ENCODE measurements at places on chromosomes 1 and 21.

DNA sequence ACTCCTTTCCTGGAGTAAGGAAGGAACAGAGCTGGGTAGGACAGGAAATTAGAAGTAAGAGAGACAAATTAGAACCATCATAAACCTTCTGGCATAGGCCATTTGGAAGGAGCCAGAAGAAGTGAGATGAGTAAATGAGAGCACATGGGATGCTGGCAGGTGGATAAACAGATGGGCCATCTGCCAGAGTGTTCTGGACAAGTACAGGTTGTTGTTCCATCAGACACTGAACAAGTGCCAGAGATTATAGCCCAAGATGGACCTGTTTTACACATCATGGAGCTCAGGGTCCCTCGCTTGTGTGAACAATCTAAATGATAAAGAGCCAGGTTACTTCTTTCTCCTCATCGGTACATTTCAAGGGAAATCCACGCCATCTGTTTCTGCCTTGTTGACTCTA is 200.3 kb downstream of the HHIPL2 start:
- peaks cover 38% of the 10 kb centered on the region for H3K27me3 ChIP-seq
- H3K36me3 ChIP-seq: no peaks in the 10 kb centered on the region

GRCh38 chr1:33814166-33814565 is 49.7 kb upstream of the HMGB4 start:
- H3K36me3 ChIP-seq: no peaks in the 10 kb centered on the region
- H3K27ac ChIP-seq: no peak overlapping the region
- no peak for DNase-seq
- H3K4me1 ChIP-seq: no peaks in the 10 kb centered on the region
- no peak overlapping the region for H3K4me3 ChIP-seq

DNA sequence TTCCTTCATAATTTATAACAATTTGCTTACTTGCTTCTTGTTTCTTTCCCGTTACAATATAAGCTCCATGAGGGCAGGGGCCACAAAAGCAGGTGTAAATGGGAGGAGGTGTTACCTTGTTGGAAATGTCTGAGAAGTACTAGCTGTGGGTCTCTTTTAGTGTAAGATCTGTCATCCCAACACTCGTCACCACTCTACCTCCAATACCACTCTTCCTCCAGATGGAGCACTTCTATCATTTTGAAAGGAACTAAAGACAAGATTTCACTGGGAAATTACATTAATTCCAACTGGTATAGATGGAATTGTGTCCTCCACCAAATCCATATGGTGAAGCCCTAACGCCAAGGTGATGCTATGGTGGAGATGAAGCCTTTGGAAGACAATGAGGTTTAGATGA is 53.0 kb upstream of the CPLANE2 start:
- H3K27ac ChIP-seq: no peak overlapping the region
- H3K27me3 ChIP-seq: no peaks in the 10 kb centered on the region
- no peaks in the 10 kb centered on the region for H3K4me1 ChIP-seq
- H3K4me3 ChIP-seq: no peak overlapping the region
- DNase-seq: no peak

DNA sequence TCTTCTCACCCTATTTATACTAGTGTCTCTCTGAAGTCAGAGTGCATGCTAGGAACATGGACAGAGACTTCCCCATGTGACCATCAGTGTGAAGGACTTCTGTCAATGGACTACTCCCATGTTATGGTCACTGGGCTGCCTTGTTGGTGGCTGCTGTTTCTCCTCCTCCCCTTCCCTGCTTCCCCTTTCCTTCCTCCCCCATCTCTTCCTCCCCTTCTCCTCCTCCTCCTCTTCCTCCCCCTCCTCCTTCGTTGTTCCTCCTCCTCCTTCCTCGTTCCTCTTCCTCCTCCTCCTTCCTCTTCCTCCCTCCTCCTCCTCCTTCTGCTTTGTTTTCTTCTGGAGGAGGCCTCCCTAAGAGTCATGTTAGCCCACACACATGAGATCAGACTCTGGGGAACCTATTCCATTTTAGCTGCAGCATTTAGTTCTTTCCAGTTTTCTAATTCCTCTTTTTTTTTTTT is 35.8 kb downstream of the IER5 start:
- no peaks in the 10 kb centered on the region for H3K27me3 ChIP-seq
- no peak for DNase-seq
- H3K4me1 ChIP-seq: peaks cover 63% of the 10 kb centered on the region
- H3K4me3 ChIP-seq: no peak overlapping the region

DNA sequence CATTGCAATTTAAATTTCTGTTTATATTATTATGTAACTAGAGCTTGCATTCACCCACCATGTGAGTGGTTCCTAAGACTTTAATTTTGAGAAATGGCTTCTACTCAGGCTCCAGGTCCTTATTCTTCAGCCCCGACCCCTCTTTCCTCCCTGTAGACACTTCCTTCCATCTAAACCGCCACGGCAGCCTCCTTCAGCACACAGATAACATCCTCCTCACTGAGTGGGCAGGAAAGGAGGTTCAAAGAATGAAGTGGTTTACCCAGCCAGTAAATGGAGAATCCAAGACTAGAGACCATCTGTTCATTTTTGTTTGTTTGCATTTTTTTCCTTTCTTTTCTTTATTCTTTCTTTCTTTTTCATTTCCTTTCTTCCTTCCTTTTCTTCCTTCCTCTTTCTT is 37.1 kb upstream of the SOD1 start:
- H3K4me1 ChIP-seq: no peaks in the 10 kb centered on the region
- H3K36me3 ChIP-seq: no peaks in the 10 kb centered on the region
- DNase-seq: no peak
- no peaks in the 10 kb centered on the region for H3K27me3 ChIP-seq

DNA sequence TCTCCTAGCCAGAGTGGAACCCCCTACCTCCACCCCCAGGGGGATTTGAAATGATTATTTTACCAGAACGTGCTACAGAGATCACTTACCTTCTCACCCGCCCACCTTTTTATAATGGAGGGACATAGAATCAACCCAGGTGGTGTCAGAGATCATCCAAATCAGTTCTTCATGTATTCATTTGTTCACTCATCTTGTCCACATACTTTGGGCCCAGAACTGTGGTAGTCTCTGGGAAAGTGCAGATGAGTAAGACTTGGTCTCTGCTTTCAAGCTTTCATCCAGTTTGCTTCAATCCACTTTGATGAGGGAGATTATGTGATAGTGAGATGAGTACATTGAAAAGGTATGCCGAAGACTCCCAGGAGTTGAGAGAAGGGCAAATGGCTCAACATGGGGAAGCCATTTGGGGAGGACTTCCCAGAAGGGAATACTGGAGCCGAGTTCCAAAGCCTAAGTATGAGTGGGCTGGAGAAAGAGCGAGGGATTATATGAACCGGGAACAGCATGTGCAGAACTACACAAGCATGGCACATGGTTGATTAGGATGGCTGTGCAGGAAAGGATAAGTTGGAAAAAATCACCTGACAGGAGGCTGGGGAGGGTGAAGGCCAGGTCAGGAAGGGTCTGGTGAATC is 1.9 kb downstream of the FGGY start:
- H3K36me3 ChIP-seq: peaks cover 23% of the 10 kb centered on the region
- H3K4me3 ChIP-seq: no peak overlapping the region
- no peak overlapping the region for H3K27ac ChIP-seq
- no peaks in the 10 kb centered on the region for H3K27me3 ChIP-seq

GRCh38 chr21:35206141-35207125 is 157.3 kb upstream of the RUNX1 start:
- no peaks in the 10 kb centered on the region for H3K27me3 ChIP-seq
- DNase-seq: no peak
- no peak overlapping the region for H3K4me3 ChIP-seq
- H3K27ac ChIP-seq: no peak overlapping the region

GRCh38 chr21:44973598-44973997 is 33.8 kb downstream of the SLX9 start:
- peaks cover 9% of the 10 kb centered on the region for H3K36me3 ChIP-seq
- H3K27ac ChIP-seq: no peak overlapping the region
- H3K4me3 ChIP-seq: no peak overlapping the region
- no peaks in the 10 kb centered on the region for H3K4me1 ChIP-seq
- DNase-seq: no peak

- DNase-seq: no peak
- H3K27ac ChIP-seq: no peak overlapping the region
- H3K4me1 ChIP-seq: no peaks in the 10 kb centered on the region
- H3K36me3 ChIP-seq: no peaks in the 10 kb centered on the region
These were observed 460.2 kb downstream of the KIF26B start for GRCh38 chr1:245615001-245615400.

GRCh38 chr1:59415881-59416280 is 119.0 kb downstream of the FGGY start:
- H3K4me3 ChIP-seq: no peak overlapping the region
- H3K4me1 ChIP-seq: no peaks in the 10 kb centered on the region
- no peak for DNase-seq
- H3K27me3 ChIP-seq: no peaks in the 10 kb centered on the region

- no peaks in the 10 kb centered on the region for H3K4me1 ChIP-seq
- no peak for DNase-seq
- no peaks in the 10 kb centered on the region for H3K36me3 ChIP-seq
These were observed 94.0 kb downstream of the CLIC6 start for GRCh38 chr21:34762786-34763185.

- no peaks in the 10 kb centered on the region for H3K36me3 ChIP-seq
- H3K27me3 ChIP-seq: peaks cover 9% of the 10 kb centered on the region
- no peak overlapping the region for H3K4me3 ChIP-seq
- DNase-seq: no peak
- H3K27ac ChIP-seq: no peak overlapping the region
These were observed 243.0 kb downstream of the SIPA1L2 start for GRCh38 chr1:232386721-232387510.

GRCh38 chr1:231611851-231612250 is 14.7 kb upstream of the DISC1 start:
- DNase-seq: no peak
- no peak overlapping the region for H3K27ac ChIP-seq
- peaks cover 70% of the 10 kb centered on the region for H3K27me3 ChIP-seq
- H3K36me3 ChIP-seq: no peaks in the 10 kb centered on the region
- no peak overlapping the region for H3K4me3 ChIP-seq
- H3K4me1 ChIP-seq: peaks cover 5% of the 10 kb centered on the region

GRCh38 chr21:35063428-35064172 is 14.5 kb upstream of the RUNX1 start:
- peak overlapping the region; percentile 22 for H3K27ac ChIP-seq
- peaks cover 6% of the 10 kb centered on the region for H3K36me3 ChIP-seq
- peak; percentile 51 for DNase-seq
- peaks cover 20% of the 10 kb centered on the region for H3K4me1 ChIP-seq
- no peak overlapping the region for H3K4me3 ChIP-seq

DNA sequence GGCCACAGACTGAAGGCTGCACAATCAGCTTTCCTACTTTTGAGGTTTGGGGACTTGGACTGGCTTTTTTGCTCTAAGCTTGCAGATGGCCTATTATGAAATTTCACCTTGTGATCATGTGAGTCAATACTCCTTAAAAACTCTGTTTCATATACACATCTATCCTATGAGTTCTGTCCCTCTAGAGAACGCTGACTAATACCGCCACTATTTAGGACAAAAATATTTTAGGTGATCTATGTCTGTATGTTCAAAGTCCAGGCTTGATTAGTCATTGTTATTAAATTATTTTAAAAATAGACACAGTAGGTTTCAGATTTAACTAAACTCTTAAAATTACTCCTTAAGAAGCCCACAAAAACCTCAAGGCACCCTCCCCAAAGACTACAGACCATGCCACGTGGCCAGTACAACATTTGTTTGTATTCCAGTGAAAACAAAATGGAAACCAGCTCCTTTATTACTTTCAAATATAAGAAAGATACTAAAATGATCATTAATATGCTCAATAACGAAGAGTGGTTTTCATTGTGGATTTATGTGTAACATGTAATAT is 63.1 kb downstream of the TMPRSS15 start:
- no peaks in the 10 kb centered on the region for H3K27me3 ChIP-seq
- H3K36me3 ChIP-seq: no peaks in the 10 kb centered on the region
- no peak overlapping the region for H3K27ac ChIP-seq
- no peak for DNase-seq
- no peak overlapping the region for H3K4me3 ChIP-seq

DNA sequence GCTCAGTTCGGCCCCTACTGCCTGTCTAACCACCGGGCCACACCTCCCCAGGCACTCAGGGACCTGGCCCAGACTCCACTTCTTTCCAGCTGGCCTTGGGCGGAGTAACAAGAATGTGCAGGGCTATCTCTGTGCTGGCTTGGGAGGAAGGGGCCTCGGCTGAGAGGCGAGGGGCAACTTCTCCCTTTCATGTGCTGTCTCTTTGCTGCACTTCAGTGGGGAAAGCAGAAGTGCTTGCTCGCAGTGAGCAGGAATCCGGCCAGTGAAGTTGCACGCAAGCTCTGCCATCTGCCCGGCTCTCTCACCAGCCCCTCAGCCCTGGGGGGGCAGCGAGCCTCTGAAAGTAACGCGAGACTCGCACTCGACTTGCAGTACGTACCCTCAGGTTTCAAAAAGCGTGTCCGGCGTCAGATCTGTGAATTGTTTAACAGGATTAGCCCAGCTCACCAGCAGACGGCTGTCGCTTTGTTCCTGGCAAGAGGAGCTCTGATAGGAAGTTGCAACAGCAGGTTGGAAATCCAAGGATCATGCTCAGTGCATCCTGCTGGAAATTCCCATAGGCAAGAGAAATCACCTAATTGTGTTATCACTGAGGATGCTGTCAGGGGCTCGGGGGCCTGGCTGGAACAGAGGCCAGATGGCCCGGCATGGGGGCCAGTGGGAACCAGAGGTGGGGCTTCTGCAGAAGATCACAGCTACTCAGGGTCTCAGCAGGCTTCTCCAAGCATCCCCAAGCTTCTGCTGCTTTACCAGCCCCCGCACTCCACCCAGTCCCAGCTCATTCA is 221.1 kb downstream of the NPHP4 start:
- peaks cover 9% of the 10 kb centered on the region for H3K4me1 ChIP-seq
- DNase-seq: no peak
- H3K27ac ChIP-seq: no peak overlapping the region
- H3K27me3 ChIP-seq: peaks cover 69% of the 10 kb centered on the region

GRCh38 chr21:34877485-34878128 is 171.5 kb downstream of the RUNX1 start:
- H3K36me3 ChIP-seq: peaks cover 71% of the 10 kb centered on the region
- H3K4me1 ChIP-seq: peaks cover 35% of the 10 kb centered on the region
- H3K4me3 ChIP-seq: peak overlapping the region; percentile 70
- H3K27me3 ChIP-seq: no peaks in the 10 kb centered on the region
- peak; percentile 78 for DNase-seq
- H3K27ac ChIP-seq: peak overlapping the region; percentile 86

DNA sequence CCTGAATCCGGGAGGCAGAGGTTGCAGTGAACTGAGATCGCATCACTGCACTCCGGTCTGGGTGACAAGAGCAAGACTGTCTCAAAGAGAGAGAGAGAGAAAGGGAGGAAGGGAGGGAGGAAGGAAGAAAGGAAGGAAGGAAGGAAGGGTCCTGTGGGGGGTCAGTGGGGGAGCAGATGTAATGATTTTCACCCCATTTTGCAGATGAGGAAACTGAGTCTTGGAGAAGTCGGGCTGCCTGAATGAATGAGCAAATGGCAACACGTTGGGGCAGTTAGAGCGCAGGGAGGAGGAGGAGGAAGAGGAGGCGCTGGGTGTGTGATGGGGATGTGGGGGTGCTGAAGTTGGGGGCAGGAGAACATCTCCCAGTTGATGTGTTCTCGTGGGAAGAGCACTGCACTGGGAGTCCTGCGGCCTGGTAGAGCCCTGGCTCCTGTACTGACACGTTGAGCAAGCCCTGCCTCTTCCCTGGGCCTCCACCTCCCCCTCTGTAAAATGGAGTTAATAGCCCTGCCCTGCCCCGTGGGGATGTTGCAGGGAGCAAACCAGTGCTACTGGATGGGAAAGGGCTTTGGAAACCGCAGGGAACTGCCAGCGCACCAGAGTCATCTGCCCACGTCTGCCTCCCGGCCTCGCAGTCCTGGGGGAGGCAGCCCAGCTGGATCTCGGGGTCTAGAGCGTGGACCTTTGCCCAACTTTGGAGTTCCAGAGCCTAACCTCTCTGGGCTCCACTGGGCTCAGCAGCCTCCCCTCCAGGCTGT is 103.2 kb upstream of the CASZ1 start:
- peak overlapping the region; percentile 52 for H3K27ac ChIP-seq
- H3K4me3 ChIP-seq: no peak overlapping the region
- H3K36me3 ChIP-seq: peaks cover 7% of the 10 kb centered on the region
- no peaks in the 10 kb centered on the region for H3K4me1 ChIP-seq
- no peak for DNase-seq
